ENCODE measurements at places on chromosomes 1 and 21.

DNA sequence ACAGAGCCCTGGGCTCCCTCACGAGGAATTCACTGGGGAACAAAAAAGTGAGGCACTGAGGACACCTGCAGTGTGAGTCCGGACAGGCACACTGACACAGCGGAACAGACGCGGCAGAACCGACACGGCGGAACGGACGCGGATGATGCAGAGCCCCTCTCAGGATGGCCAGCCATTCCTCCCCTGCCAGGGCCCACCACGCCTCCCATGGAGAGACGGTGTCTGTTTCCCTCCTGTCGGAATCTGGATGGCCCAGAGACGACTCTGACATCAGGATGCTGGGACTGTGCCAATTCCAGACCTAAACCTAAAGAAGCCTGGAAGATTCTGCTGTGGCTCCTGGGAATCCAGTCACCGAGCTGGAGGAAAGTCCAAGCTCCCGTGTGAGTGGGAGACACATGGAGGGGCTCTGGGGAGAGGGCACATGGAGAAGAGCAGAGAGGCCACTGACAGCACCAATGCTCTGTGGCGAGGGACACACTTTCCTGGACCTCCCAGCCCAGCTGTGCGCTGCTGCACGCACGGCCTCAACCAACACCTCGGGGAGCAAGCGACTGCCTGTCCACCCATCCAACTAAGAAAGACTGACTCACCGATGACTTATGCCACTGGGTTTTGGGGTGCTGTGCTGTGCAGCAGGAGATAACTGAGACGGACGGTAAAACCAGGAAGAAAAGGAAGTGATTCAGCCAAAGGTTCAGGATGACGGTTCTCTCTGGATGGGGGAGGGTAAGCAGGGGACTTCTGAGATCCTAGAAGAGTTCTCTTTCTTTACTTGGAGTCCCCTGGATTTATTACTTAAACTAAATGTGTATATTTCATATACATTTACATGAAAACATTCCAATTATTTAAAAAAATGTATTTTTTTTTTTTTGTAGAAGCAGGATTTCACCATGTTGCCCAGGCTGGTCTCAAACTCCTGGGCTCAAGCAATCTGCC is 23.3 kb downstream of the ZBTB17 start:
- no peak for DNase-seq

DNA sequence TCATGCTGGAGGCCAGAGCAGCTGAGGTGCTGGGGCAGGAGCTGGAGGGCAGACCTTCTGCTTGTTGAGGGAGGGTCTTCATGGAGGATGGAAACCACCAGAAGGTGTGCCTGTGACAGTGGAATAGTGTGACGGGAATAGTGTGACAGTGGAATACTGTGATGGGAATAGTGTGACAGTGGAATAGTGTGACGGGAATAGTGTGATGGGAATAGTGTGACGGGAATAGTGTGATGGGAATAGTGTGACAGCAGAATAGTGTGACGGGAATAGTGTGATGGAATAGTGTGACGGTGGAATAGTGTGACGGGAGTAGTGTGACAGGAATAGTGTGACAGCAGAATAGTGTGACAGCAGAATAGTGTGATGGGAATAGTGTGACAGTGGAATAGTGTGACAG is 325.1 kb downstream of the HHAT start:
- DNase-seq, result no peak

- no peak for DNase-seq
Measured at GRCh38 chr1:200380589-200381021, 29.2 kb downstream of the ZNF281 start.

- DNase-seq, result no peak
Measured at GRCh38 chr21:36079010-36079649, 9.3 kb downstream of the CBR1 start.

DNA sequence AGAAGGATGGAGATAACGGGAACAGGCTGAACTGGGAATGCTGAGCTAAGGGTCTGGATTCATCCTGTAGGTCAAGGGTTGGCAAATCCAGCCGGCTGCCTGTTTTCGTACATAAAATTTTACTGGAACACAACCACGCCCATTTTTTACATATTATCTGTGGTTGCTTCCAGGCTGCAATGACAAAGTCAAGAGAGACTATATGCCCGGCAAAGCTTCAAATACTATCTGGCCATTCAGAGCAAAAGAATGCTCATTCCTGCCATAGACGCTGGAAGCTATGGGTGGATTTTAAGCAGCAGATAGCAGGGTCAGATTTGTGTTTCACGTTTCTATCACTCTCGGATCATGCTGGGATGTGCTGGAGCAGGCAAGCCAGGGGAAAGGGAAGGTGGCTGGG is 137.9 kb upstream of the EDN2 start:
- DNase-seq, result no peak

GRCh38 chr1:178324003-178324402 is 172.8 kb downstream of the CLEC20A start:
- no peak for DNase-seq

All from right hindlimb (tissue), 1 donor.